ENCODE measurements at places on chromosomes 16 and 17.

DNA sequence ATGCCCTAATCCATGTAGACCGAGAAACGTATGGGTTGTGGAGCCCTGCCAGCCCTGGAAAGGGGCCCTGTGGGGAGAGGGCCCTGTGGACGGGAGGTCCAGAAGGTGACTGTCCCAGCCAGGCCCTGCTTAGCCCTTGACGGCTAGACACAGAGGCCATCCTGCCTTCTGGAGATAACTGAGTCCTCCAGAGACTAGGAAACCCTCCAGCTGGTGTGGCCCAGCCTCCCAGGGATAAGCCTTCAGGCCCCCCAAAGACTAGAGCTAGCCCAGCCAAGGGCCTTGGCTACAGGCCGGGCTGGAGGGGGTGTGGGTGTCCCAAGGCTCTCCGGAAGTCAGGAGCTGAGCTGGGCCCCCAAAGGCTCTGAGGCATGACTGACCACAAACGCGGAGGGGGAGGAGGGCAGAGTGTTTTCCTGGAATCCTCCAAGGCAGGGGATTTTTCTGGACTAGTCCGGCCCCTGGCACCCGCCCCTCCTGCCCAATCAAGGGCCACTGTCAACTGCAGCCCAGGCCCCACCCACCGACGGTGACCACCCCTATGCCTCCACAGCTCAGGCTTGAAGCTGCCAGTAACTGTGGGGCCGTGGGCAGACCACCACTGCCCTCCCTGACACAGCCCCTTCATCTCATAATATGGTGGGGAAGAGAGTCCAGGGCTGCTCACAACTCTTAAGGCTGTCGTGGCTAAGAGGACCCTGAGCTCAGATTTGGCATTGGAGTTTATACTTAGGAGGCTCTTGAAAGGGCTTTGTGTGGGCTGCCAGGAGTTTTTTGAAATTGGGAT lies 885 bp upstream of the VASN start:
- DNase-seq = no peak

- no peak for DNase-seq
Measured at GRCh38 chr17:56260376-56261002, 107.2 kb downstream of the ANKFN1 start.

DNA sequence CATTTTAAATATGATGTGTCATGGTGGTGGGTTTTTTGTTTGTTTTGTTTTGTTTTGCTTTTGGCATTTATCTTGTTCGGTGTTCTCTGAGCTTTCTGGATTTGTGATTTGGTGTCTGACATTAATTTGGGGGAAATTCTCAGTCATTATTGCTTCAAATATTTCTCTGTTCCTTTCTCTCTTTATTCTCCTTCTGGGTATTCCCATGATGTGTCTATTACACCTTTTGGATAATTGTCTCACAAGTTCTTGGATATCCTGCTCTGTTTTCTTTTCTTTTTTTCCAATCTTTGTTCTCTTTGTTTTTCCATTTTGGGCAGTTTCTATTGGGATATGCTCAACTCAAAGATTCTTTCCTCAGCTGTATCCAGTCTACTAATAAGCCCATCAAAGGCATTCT lies 88.5 kb downstream of the MARCHF10 start:
- DNase-seq = no peak

- no peak for DNase-seq
Measured at GRCh38 chr17:55190748-55191147, 74.0 kb upstream of the HLF start.

DNA sequence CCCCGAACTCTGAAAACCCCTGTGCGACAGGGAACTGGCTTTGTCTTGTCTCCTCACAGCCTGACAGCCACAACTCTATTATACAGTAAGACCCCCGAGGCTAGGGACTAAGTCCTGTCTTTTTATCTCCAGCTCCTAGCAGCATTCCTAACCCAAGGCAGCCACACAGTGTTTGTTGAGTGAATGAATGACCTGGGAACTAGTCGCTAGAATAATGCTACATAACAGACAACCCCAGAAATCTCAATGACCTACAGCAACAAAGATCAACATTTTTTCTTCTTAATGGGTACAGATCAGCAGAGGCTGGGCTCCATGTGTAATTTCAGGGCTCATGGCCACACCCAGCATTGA lies 71.4 kb upstream of the TNRC6C start:
- DNase-seq = no peak

DNA sequence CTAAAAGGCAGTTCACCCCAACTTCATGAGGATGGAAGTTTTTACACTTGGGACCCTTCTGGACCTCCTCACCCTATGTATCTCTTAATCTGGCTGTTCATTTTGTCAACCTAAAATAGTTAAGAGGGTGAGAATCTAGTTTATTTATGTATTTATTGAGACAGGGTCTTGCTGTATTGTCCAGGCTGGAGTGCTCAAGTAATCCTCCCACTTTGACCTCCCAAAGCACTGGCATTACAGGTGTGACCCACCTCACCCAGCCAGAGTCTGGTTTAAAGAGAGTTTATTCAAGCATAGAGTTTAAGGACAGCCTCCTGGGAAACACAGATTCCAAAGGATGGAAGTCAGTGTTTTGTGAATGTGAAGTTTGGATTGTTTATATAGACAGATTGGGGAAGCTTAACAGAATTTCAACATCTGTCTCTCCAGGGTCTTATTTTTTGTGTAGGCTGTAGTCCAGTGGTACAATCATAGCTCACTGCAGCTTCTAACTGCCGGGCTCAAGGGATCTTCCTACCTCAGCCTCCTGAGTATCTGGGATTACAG lies 8.0 kb upstream of the APPBP2 start:
- no peak for DNase-seq

Data from activated CD4-positive, alpha-beta T cell treated with anti-CD3 and anti-CD28 coated beads, Interleukin-2, amount 50 U/mL, for 24 hours (primary cell).